GM20000 (cell line): ENCODE measurements at places on chromosomes 16 and 17.

- no peak for DNase-seq
Measured at GRCh38 chr16:50296807-50297206, 30.5 kb downstream of the ADCY7 start.

DNA sequence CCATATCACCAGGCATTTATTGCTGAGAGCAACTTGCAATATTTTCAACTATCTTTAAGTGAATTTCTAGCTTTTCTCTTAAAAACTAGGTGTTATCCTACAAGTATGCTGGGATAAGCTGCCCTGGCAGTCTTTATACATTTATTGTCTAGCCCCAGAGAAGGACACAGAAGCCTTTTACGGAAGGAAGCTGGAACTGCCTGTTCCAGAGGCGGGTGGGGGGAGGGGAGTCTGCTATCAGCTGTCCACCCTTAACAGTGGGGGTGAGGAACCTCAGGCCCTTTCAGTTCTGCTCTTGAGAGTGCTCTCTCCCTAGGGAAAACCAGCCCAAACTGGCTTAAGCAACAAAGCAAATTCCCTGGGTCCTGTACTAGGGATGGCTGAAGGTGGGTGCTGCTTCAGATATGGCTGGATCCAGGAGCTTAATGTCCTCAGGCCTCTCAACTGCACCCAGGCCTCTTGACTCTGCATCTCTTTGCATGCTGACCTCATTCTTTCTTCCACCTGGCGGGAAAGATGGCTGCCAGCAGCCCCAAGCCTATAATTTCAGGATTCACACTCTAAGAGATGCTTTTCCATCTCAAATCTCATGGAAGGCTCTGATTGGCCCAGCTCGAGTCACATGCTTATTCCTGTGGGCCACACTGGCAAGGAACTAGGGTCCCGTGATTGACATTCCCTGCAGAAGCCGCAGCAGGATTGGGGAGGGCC, 16.6 kb downstream of the NAGPA start:
- no peak for DNase-seq

- DNase-seq, result no peak
Measured at GRCh38 chr17:81246679-81247338, 7.7 kb downstream of the NDUFAF8 start.

DNA sequence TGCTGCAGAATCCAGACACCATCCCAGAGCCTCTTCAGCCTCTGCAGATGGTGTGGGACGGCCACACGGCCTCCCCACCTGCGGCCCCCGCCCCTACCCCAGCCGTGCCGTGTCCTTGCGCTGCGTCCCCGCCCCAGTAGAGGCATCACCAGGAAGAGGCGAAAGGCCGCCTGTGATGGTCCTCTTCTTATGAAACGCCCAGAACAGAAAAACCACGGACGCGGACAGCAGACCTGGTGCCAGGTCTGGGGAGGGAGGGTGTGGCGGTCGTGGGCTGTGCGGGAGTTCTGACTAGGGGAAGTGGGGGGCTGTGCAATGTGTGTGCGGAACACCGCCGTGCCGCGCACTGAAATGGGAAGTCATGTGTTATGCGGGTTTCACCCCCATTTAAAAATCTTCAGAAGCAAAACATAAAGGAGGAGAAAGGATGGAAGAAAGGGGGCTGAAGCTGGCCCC, 25.5 kb downstream of the ACSF3 start:
- no peak for DNase-seq

GRCh38 chr17:4557626-4558346, 2.6 kb downstream of the GGT6 start:
- no peak for DNase-seq

GRCh38 chr16:15822957-15823356, 33.9 kb downstream of the MYH11 start:
- no peak for DNase-seq
